Smooth muscle cell of the brain vasculature (primary cell): ENCODE measurements at places on chromosomes 11 and 22.

GRCh38 chr11:87038235-87038977, 672 bp downstream of the TMEM135 start:
- no peak for DNase-seq

GRCh38 chr11:36193721-36194120, 95.5 kb downstream of the COMMD9 start:
- DNase-seq: no peak

DNA sequence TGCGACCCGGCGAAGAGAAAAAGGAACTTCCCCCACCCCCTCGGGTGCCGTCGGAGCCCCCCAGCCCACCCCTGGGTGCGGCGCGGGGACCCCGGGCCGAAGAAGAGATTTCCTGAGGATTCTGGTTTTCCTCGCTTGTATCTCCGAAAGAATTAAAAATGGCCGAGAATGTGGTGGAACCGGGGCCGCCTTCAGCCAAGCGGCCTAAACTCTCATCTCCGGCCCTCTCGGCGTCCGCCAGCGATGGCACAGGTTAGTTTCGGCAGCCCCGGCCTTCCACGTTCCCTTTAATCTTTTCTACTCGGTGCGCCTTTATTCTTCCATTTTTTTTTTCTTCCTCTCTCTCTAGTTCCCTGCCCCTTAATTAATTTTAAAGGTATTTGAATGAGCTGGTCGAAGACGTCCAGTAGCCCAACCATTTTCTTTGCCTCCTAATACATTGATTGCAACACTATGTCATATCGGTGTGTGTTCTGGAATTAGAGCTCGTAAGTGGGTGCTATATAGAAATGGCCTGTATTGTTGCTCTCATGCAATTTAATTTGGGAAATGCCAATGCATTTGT, 537 bp downstream of the EP300 start:
- no peak for DNase-seq

- no peak for DNase-seq
Measured at GRCh38 chr11:68704887-68705286, 20.5 kb downstream of the GAL start.

DNA sequence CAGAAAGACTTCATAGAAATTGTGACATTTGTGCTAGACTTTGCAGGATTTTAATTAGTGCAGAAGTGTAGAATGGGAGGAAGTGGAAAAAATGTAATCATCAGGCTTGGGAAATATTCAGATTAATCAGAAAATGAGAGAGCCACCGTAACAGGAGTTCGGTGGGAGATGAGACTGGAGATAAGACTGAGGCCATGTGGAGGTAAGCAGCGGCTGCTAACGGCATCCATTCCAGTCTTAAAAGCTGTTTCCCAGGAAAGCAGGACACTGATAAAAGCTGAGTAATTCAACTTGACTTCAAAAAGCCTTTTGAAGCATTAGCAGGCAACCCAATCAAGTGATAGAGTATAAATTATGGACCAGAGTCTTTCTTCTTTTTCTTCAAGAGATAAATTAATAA, 369.9 kb downstream of the LUZP2 start:
- no peak for DNase-seq

DNA sequence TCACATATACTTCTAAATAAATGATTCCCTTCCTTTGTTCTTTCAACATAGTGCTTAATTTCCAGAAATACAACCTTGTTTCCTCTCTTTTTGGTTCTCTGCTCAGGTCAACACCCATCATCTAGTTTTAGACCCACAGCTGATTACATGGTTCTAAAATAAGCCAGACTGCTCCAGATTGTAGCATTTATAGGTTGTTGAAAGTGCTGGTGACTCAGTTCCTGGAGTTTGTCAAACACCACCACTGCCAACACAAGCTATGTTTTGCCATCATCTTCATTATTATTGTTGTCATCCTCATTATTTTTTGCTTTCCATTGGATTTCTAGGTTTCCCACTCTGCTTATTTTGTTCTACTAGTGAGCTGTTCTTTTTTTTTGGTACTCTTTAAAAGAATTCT, 22.3 kb upstream of the MMP20 start:
- no peak for DNase-seq

GRCh38 chr11:29447821-29448220, 569.0 kb downstream of the KCNA4 start:
- no peak for DNase-seq
